A549 treated with DMSO at 1 μM for 4 hours (cell line): ENCODE measurements at places on chromosomes 4 and X. TPM values are rescaled to one million over a fixed set of nuclear protein-coding genes. Genes with fewer than 3 reads are reported as not detected.

The HPGD gene
- 47.4 to 52.9 TPM (median 51.7 TPM) in 5 replicates for total RNA-seq

The TBC1D9 gene
- 6.8 to 8.8 TPM (median 8.7 TPM) in 5 replicates for total RNA-seq

The AMTN gene
- total RNA-seq: 0.09 to 0.22 TPM in 2 of 5 replicates, not detected in the others

The SPATA18 gene
- 4.3 to 5.3 TPM (median 4.8 TPM) in 5 replicates for total RNA-seq

The RS1 gene
- not detected in 5 replicates for total RNA-seq

The TMEM271 gene
- total RNA-seq: not detected in 5 replicates

The ASB12 gene
- total RNA-seq: 0.07 to 0.08 TPM in 2 of 5 replicates, not detected in the others

The GALNTL6 gene
- total RNA-seq: 0.06 to 0.17 TPM (median 0.10 TPM) in 5 replicates

The CRMP1 gene
- total RNA-seq: 1.7 to 2.7 TPM (median 2.1 TPM) in 5 replicates

The LRP2BP gene
- 0.09 to 0.15 TPM (median 0.11 TPM) in 5 replicates for total RNA-seq

The METAP1 gene
- total RNA-seq: 47.1 to 68.1 TPM (median 56.9 TPM) in 5 replicates

The SPP1 gene
- 164 to 250 TPM (median 177 TPM) in 5 replicates for total RNA-seq

The CT55 gene
- total RNA-seq: not detected in 5 replicates

The ADH4 gene
- not detected in 5 replicates for total RNA-seq
